ENCODE measurements at places on chromosomes 12 and 14.

DNA sequence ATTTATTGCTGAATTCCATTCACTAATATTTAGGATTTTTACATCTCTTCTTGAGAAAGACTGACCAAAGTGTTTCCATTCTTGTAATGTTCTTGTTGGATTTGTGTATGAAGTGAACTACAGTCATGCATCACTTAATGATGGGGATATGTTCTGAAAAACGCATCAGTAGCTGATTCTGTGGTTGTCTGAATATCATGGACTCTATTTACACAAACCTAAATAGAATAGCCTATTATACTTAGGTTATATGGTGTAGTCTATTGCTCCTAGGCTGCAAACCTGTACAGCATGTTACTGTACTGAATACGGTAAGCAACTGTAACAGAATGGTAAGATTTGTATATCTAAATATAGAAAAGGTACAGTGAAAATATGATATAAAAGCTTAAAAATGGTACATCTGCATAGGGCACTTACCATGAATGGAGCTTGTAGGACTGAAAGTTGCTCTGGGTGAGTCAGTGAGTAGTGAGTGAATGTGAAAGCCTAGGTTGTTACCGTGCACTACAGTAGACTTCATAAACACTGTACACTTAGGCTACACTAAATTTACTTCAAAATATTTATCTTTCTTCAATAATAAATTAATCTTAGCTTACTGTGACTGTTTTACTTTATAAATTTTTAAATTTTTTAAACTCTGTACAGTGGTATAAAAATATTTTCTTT, 27.6 kb upstream of the P2RX4 start:
- DNase-seq = no peak

GRCh38 chr12:24328261-24328660, 378.8 kb upstream of the SOX5 start:
- DNase-seq = no peak

GRCh38 chr14:29724991-29725390, 202.7 kb downstream of the PRKD1 start:
- DNase-seq = no peak

- peak; percentile 97 for DNase-seq
Measured at GRCh38 chr12:5085896-5086295, 42.2 kb downstream of the KCNA5 start.

GRCh38 chr14:28813810-28814209, 47.2 kb downstream of the FOXG1 start:
- no peak for DNase-seq

- DNase-seq = no peak
Measured at GRCh38 chr12:17062267-17063036, 456.5 kb upstream of the LMO3 start.

GRCh38 chr14:96482986-96483385, 19.2 kb upstream of the PAPOLA start:
- DNase-seq = no peak

DNA sequence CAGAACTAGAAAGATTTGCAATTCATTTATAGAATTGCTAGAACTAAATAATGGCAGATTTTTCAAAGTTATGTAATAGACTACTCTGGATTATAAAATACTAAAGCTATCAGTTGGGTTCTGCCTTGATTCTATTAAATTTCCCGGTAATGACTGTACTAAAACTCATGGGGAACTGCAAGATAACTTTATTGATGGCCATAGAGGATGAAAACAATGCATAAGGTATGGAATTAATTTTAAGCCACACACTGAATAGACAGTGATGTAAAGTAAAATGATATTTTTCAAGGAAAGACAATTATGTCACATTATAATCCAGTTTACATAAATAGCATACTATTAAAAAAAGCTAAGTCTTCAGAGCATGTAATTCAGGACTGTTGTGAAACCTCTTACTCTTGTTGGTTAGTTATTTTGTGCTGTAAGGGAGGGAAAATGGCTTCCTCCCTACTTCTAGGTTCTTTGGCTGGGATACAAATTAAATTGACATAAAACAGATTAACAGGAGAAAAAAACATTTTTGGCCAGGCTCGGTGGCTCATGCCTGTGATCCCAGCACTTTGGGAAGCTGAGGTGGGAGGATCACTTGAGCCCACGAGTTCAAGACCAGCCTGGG, 134.4 kb upstream of the AMIGO2 start:
- no peak for DNase-seq

- DNase-seq = peak; percentile 39
Measured at GRCh38 chr12:58850826-58851225, 69.5 kb downstream of the LRIG3 start.

- no peak for DNase-seq
Measured at GRCh38 chr12:50579757-50580267, 75.0 kb downstream of the DIP2B start.

DNA sequence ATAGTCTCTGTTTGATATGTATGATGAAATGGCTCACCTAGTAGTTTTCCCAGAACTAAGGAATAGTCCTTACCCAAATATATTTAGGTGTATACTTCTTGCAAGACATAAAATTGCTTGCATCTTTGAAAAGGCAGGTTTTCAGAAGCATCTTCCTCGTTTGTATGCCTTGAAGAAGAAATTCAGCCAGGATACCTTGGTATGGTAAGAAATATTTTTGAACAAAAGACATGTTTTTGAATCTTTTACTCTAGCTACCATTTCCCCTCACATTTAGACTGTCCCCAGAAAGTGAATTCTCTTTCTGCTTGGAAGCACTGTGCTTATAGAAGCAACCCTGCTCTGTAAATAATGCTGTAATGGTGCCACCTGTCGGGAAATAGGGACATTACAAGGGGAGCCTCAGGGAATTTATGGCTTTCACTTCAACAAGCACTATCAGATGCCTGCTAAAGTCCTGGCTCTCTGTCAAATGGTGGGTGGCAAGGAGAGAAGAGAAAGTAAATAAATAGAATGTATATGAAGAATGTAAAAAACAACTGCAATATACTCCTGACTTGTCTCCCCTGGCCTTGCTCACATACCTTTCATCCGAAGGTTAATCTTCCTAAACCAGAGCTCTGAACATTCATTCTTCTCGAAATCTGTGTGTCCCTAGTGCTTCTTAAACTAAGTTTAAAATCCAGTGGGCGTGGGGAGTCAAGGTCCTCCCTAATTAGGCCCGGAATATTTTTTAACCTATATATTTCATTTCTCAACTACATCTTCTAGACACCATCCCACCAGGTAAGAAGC, 6.1 kb downstream of the CCDC184 start:
- peak; percentile 64 for DNase-seq

Measured in fibroblast of skin of right quadriceps (primary cell).